ENCODE measurements at places on chromosomes 11 and 22.

GRCh38 chr11:123122852-123123251 is 60.9 kb upstream of the HSPA8 start:
- no peak for DNase-seq

GRCh38 chr11:115384236-115384635 is 120.0 kb downstream of the CADM1 start:
- no peak for DNase-seq

- no peak for DNase-seq
Observed at GRCh38 chr11:45289369-45289768, 3.2 kb upstream of the SYT13 start.

DNA sequence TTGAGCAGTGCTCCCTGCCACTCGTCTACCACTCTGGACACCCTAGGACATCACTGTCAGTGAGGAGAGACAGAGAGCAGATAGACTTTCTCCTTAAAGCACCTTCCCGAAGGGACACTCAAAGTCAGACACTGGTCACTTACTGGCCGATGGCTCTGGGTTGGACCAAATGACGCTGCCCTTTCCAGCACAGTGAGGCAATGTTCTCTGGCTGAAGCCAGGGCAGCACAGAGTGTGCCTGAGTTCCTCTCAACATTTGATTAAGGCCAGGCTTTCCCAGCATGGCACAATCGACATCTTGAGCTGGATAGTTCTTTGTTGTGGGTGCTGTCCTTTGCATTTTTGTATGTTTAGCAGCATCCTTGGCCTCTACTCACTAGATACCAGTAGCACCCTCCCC is 206.2 kb downstream of the CSNK2A3 start:
- DNase-seq = no peak

Data from stimulated activated CD4-positive, alpha-beta T cell treated with anti-CD3 and anti-CD28 coated beads, TNF-alpha, amount 100 ng/mL, for 1 hour (primary cell).